Spleen (tissue), 13 donors: ENCODE measurements at places on chromosomes 12 and 14. TPM values are rescaled to one million over a fixed set of nuclear protein-coding genes. Genes with fewer than 3 reads are reported as not detected.

CLEC4D gene
- polyA plus RNA-seq = 2.1 TPM

- DNase-seq = no peak
Observed at GRCh38 chr12:131333621-131334440, 377.1 kb upstream of the SFSWAP start.

LBHD2 gene
- not detected for polyA plus RNA-seq

- DNase-seq = no peak
Observed at GRCh38 chr12:5577741-5578140, 145.8 kb downstream of the NTF3 start.

RASSF8 gene
- 1.4 TPM for polyA plus RNA-seq

GRCh38 chr14:21300892-21301291 lies 21.0 kb downstream of the RPGRIP1 start:
- DNase-seq = peak; percentile 83

GRCh38 chr12:66288121-66288520 lies 14.2 kb upstream of the HELB start:
- no peak for DNase-seq

DNA sequence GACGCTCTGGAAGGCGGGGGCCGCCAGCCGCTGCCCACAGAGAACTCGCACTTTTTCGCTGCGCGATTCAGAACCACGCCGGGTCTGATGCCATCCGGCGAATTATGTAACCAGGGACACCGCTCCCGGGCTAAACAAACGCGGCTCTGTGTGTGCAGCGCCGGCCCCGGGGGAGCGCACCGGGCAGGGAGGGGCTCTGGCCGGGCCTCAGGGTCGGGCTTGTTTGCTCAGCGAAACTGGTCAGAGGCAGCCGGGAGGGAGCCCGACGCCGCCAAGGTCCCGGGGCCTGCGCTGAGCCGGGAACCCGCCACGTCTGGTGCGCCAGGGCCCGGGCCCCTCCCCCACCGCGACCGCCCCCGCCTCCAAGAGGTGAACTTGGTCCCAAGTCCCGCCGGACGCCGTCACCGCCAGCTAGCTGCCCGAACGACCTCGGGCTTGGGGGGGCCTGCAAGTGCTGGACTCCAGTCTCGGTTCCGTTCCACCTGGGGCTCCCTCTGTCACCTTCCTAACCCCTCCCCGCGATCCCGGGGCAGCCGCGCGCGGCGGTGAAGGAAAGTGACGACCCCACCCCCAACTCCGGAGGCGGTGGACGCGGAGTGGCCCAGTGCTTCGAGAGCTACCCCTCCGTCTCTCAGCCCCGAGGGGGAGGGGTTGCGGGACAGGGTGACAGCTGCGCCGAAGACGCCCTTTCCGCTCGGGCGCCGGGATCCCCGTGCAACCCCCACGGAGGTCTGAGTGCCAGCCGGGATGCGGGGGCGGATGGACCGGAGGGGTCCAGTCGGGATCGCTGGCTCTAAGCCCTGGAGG lies 848 bp downstream of the CTDSP2 start:
- peak; percentile 94 for DNase-seq

DNA sequence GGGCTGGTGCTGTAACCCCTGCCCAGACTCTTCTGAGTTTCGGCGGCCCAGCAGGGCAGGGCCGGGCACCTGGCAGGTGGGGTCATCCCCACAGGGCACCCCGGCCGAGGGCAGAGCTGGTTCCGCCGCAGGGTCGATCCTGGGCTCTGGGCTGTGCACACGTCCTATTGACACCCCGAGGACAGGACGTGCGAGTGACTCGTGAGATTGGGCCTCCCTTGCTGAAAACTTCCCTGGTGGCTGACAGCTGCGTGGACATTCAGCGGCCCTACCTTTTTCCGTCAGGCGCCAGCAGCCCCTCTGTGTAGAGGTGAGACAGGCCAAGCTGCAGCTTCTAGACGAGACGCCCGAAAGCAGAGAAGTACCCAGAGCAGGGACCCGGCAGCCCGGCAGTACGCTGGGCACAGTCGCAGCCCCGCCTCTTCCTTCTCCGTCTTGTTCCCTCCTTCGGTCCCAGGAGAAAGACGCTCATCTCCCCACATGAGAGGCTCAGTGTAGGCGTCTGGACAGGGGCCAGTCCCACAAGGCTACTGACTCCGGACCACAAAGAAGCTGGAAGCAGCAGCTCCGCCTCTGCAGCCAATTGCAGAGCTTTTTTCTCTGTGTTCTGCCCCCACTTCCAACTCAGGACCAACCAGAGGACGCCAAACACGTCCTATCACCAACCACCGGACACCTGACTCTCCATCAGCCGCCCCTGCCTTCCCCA lies at the start of gene LRCOL1:
Gene LRCOL1, minus strand, starts transcription at position 532 of the 709 bp plus-strand sequence. CDS start 4,331 bp downstream, outside the sequence.
- no peak for DNase-seq

- DNase-seq = peak; percentile 88
Observed at GRCh38 chr12:219891-220352, 6.0 kb upstream of the SLC6A12 start.

DNA sequence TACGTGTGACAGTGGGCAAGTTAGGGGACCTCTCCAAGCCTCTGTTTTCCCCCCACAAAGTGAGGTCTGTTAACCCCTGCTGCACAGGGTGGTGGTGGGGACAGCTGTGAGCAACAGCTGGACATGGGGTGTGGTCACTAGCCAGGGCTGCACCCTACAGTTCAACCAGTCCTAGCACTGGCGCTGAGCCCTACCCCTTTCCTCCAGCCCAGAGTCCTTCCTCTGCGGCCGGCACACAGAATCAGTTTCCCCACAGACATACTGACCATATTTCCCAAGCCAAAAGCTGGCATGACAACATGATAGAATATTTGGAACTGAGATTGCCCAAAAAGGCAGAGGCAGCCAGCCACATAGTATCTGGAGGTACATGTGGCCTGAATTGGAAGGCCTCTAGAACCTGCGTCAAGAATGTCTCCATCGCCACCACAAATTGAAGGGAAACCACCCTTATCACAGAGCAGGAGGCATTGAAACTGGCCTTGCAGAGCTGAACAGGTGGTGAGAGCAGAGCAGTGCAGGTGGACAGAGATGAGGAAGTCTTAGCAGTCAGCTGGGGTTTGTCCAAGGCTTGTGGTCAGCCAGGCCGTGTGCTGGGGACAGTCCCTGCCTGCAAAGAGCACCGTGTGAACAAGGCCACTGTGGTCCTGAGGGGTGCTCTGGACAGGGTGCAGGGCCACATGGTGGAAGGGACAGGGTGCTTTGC lies 21.2 kb downstream of the DEGS2 start:
- DNase-seq = no peak

DNA sequence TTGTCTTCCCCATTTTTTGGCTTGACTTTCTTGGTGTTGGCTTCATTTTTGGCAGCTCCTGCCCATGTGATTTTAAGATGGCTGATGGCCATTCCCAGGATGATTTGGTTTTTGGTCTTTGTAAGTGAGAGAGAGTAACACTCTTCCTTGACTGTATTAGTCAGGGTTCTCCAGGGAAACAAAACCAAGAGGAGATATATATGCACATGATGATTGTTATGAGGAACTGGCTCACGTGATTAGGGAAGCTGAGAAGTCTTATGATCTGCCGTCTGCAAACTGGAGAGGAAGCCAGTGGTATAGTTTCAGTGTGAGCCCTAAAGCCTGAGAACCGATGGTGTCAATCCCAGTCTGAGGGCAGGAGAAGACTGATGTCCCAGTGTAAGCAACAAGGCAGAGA lies 146.6 kb downstream of the NRXN3 start:
- DNase-seq = no peak

DNA sequence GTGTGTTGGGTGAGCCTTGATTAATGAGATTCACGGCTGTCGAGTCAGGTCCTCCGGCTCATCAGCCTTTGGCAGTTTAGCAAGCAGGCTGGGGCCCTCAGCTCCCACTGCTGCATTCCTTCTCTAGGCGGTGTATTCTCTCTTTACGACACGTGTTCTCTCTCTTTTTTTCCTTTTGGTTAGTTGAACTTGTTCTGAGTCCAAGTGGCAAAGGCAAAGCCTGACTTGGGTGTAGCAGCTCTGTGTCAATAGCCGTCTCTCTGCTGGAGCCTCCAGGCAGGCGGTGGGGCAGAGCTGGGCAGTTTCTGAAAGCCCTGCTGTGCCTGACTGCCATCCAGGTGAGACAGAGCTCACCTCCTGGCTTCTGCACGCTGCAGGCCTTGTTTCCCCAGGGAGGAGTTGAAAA lies 46.6 kb downstream of the SUSD6 start:
- DNase-seq = no peak

DNA sequence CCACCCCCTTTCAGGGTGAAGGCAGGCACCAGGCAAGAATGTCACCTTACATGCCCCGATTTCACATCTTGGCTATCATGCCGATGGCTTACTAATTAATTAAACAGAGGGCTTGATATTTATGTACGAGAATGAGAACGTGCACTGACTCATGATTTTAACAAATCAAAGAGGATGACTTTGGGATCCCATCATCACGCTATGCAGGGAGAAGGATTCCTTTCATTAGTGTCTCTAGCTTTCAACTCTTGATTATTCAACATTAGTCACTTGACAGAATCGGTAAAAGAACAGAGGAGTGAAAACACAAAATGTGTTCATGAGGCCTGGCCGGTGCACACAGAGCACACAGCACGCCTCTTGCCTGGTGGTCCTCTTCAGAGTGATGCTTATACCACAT lies 80.6 kb downstream of the PRKAB1 start:
- DNase-seq = no peak

DNA sequence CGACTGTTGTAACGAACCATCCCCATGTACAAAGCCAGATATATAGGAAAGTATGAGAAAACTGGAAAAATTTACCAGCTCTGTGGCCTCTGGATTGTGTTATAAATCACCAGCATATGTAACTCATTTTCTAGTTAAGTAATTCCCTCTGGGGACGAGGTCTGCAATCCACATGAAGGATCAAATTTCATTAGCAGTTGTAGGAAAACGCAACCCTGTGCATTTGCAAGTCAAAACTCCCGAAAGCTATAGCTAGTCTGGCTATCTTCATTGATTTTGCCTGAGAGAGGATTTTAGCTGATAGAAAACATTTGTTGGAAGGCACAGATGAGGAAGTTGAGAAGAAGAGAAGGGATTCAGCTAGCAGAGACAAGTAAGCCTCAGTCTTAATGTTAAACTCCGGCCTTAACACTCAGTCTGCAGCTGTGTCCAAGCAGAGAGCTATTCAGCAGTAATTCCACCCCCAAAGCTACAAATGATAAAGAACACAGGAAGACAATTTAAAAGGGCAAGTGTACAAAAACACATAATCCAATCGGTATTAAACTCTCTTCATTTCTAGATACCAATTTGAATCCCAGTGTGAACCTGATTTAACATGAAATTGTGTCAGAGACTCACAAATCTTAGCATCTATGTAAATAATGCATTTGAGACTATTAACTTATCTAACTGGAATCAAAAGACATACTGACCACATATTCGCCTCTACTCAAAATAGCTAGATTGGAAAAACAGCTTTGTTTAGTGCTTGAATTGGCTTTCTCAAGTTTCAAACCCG lies 54.2 kb upstream of the CERS5 start:
- no peak for DNase-seq

LRP1-AS gene
- polyA plus RNA-seq = not detected

TBC1D30 gene
- polyA plus RNA-seq = 1.3 TPM

PPP2R5E gene
- 9.0 TPM for polyA plus RNA-seq

POTEM gene
- polyA plus RNA-seq = not detected

DNA sequence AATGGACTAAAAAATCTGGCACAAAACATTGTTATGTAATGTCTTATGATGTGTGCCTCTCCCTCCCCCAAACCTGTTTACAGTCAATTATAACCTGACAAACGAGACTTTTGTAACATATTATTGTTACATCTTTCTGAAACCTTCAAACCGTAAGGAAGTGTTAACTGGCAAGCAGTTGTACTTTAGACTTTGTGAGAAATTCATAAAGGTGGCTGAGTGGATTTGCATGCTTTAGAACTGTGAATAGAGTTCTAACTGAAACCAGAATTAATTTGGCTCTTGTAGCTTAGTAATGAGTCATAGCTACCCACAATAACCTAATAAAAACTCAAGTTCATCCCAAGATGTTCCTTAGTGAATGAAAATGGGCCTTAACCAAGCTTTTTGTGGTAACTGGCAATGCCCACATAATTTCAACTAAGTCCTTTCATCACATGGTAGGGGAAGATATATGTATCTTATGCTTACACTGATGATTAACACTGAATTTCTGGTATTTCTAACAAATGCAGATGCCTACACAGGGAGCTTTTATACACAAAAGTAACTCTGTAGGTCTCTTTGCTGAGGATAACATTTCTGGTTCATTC lies 29.7 kb downstream of the RAD9B start:
- no peak for DNase-seq

AMN gene
- polyA plus RNA-seq = 2.1 TPM

DNA sequence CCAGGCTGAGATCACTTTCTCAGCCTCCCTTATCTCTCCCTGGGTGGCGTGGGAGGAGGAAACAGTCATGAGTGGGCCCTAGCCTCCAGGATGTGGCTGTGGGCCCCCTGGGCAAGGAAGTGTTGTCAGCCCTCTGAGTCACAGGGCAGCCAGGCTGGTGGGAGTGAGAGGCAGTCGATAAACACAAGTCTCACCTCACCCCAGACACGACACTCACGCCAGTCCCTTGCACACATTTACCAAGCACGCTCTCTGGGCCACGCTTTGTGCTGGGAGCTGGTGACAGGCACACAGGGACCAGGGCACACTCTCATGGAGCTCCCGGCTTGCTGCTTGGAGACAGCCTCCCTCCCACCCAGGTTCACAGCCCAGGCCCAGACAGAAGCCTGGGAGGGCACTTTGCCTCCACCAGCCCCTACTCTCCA lies 1.9 kb upstream of the KRT79 start:
- peak; percentile 72 for DNase-seq

DNA sequence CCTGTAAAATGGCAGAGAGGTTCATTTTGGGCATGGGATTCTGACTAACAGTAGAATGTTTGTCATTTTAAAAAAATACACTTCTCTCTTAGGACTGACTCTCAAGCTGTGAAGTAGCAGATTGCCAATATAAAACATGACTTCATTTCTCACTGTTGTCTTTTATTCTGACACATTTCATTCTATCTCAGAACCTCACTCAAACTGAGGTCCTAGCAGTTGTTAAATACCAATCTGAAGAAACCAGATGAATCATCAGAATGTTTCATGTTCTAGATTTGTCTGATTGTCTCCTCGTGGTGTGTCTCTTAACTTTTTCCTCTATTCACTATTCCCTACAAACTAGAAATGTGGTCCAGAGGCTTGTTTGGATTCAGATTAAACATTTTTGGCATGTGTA lies 276.5 kb upstream of the NPAS3 start:
- no peak for DNase-seq

- no peak for DNase-seq
Observed at GRCh38 chr12:104903648-104904423, 54.3 kb downstream of the SLC41A2 start.

- DNase-seq = peak; percentile 72
Observed at GRCh38 chr14:103549361-103550311, 12.8 kb downstream of the BAG5 start.

GRCh38 chr14:104726600-104727451 lies 2.8 kb downstream of the ADSS1 start:
- DNase-seq = no peak

GRCh38 chr14:43184540-43184939 lies 1322.5 kb downstream of the FSCB start:
- DNase-seq = no peak

SDR9C7 gene
- 0.04 TPM for polyA plus RNA-seq

DNA sequence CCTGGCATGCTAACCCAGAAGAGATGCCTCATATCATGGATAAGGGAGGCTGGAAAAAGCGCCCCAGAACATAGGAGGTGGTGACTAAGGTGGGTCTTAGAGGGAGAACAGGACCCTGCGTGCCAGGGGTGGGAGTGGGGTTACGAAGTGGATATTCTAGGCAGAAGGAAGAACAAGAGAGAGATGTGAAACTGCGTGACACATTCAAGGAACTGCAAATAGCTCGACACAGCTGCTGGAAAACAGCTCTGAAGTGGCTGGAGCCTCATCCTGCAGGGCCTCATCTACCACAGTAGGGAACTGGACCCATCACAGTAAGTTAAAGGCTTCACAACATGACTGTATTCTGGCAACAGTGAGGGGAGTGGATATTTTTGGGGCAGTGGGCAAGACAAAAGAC lies 61.1 kb downstream of the RNF34 start:
- DNase-seq = peak; percentile 25
